Kidney capillary endothelial cell (primary cell): ENCODE measurements at places on chromosomes 12 and 14.
A peak's percentile ranks its signal among the peaks of the same experiment; 100 is the strongest.

GRCh38 chr14:77991128-77991772, 178.9 kb upstream of the NRXN3 start:
- no peak for DNase-seq

GRCh38 chr12:104551-105081, 38.0 kb downstream of the IQSEC3 start:
- DNase-seq: no peak

DNA sequence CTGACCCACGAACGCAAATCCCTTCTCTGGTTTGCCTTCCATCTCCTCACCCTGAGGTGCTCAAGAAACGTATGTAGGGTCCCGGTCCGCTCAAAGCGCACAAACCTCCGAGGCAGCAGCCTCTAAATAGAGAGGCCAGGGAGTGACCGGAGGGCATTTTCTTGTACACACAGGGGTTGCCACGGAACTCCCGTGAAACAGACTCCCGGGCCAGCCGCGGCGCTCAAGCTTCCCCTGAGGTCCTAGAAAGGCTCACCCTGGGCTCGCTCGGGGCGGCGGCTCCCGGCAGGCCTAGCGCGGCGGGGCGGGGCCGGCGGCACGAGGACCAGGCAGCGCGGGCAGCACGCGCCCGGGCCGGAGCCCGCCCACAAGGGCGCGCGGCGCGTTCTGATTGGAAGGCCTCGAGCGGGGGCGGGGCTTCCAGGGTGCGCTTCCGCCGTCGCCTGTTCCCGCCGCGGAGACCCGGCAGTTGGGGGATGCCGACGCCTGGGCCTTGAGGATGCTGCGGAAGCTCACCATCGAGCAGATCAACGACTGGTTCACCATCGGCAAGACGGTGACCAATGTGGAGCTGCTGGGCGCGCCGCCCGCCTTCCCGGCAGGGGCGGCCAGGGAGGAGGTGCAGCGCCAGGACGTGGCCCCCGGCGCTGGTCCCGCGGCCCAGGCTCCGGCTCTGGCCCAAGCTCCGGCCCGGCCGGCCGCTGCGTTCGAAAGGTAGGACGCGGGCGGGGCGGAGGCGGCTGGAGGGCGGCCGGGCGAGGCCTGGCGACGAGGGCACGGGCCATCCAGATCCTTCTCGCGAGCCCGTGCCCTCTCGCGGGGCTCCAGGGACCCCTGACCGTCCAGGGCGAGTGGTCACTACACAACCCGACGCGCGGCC, at the start of gene TDRD9:
TSS of gene TDRD9 (plus strand) at position 446 of the 880 bp plus-strand sequence. CDS start at position 500, 54 bp downstream.
- no peak for DNase-seq

- DNase-seq: peak; percentile 53
Observed at GRCh38 chr12:124764451-124764850, 99.2 kb downstream of the SCARB1 start.
